ENCODE measurements at places on chromosomes 13 and 19. TPM values are rescaled to one million over a fixed set of nuclear protein-coding genes. Genes with fewer than 3 reads are reported as not detected.
A peak's percentile ranks its signal among the peaks of the same experiment; 100 is the strongest.

DNA sequence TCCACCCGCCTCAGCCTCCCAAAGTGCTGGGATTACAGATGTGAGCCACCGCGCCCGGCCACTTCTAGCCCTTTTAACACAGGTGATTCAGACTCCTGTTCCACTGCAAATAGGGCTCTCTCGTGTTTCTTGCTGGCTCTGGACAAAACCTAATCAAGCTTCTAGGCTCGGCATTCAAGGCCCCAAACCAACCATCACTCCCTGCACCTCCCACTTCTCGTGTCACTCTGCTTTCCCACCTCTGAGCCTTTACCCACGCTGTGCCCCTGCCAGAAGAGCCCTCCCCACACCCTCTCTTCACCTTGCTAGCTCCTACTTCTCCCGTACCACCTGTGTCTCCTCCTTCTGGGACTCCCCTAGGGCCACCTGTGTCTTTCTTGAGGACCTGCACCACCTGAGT is 19.8 kb downstream of the KANK2 start:
- no peak for DNase-seq

DNA sequence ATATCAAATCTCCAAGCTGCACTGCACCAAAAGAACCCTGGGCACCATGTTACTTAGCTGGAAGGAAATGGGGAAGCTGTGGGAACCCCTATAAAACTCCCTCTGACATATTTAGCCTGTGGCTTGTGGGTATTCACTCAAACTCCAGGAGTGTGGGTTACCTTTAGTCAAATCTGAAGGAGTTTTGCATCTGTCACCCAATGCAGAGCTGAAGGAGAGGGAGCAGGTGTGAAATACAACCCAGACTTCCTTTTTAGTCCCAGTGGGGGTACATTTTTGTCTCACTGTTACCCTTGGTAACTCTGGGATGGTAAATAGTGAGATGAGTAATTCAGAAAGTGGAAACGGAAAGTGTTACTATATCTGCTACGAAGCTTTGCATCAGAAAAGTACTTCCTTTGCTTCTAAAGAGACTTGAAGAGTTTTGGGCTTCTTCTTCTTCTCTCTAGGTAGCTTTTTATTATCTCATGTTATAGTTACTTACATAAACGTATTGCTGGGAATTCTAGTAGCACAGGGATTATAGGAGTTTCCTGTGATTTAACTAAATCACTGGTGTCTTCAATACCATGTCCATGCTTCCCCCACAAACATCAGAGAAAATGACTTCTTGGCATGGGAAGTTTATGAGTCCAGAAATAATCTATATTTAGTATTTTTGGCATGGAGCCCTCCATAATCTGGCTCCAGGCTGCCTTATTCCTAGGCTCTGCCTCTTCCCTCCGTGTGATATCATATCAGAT is 105.9 kb downstream of the AKAP11 start:
- no peak for DNase-seq

DNA sequence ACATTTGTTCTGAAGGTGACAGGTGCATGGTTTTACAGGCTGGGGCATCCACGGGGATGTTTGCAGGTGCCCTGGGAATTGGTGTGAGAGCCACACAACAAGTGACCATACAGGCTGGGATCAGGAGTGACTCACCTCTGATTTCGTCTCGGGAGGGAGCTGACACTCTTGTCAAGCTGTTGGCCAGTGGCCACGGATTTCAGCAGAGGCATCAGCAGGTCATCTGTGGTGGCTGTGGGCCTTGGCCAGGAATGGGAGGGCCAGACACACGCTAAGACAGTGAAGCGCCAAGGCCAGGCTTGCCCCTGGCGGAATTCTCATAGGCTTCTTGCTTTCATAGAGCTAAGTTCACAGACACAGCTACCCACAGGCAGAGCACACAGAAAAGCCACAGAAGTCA is 108.6 kb downstream of the HSPH1 start:
- no peak for DNase-seq

Gene DACT3
- 20.0 TPM for total RNA-seq

Gene NANOS2
- total RNA-seq: not detected

- no peak for DNase-seq
Observed at GRCh38 chr19:14835011-14835410, at the start of the genes OR7A5 and OR7C1. Gene OR7A5, minus strand, starts transcription at chr19:14835185. Its CDS starts 6,944 bp downstream, at chr19:14828241. Gene OR7C1, minus strand, starts transcription at chr19:14835185. Its CDS starts 35,049 bp downstream, at chr19:14800136.

GRCh38 chr19:55546822-55547614 is 1.7 kb upstream of the SBK3 start:
- no peak for DNase-seq

Gene SLC10A2
- total RNA-seq: not detected

- no peak for DNase-seq
Observed at GRCh38 chr19:12668932-12669269, 2.3 kb downstream of the WDR83 start.

Gene TEX26
- 0.16 TPM for total RNA-seq

GRCh38 chr19:46101293-46101692 is 23.2 kb downstream of the IGFL3 start:
- no peak for DNase-seq

GRCh38 chr13:20716951-20717350 is 13.5 kb downstream of the IL17D start:
- no peak for DNase-seq

Gene SEMA6B
- total RNA-seq: 5.4 TPM

Gene PRKCG
- 0.32 TPM for total RNA-seq

Gene GNG7
- total RNA-seq: 2.8 TPM

- no peak for DNase-seq
Observed at GRCh38 chr13:48167866-48168265, 65.1 kb upstream of the ITM2B start.

Gene PSG7
- not detected for total RNA-seq

DNA sequence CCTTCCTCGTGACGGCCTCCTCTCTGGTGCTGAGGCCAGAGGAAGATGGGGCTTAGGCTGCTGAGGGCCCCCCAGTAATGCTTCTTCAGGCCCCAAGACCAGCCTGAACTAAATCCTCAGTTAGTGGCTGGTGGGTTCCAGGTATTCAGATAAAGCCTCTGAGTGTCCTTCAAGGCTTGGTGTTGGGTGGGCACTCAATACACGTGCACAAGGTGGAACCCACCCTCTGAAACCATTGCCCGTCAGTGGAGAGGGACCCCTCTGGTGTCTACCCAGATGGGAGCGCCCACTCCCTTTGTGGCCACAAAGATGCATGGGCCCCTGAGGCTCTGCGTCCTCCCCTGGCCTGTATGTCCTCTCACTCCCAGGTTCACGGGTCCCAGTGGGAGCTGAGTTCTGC is 79.0 kb downstream of the IER2 start:
- no peak for DNase-seq

GRCh38 chr19:22623841-22624221 is 10.3 kb upstream of the ZNF492 start:
- no peak for DNase-seq

GRCh38 chr19:31351056-31351854 is 2.0 kb upstream of the TSHZ3 start:
- no peak for DNase-seq

DNA sequence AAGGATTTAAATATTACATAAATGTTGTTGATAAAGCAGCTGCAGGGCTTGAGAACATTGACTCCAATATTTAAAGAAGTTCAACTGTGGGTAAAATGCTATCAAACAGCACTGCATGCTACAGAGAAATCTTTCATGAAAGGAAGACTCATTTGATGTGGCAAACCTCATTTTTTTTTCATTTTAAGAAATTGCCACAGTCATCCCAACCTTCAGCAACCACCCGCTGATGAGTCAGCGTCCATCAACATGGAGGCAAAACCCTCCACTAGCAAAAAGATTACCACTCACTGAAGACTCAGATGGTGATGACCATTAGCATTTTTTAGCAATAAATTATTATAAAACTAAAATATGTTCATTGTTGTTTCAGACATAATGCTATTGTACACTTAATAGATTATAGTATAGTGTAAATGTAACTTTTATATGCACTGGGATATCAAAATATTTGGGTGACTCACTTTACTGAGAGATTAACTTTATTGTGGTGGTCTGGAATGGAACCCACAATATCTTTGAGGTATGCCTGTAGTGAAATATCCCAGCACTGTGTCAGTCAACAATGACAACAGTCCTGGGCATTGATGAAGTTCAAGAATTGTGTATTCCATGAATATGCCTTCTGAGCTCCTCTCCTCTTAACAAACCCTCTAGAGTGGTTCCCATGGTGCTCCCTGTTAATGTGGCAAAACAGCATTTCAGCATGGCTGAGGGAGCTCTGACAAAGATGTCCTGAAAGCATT is 52.4 kb upstream of the SOX21 start:
- no peak for DNase-seq

DNA sequence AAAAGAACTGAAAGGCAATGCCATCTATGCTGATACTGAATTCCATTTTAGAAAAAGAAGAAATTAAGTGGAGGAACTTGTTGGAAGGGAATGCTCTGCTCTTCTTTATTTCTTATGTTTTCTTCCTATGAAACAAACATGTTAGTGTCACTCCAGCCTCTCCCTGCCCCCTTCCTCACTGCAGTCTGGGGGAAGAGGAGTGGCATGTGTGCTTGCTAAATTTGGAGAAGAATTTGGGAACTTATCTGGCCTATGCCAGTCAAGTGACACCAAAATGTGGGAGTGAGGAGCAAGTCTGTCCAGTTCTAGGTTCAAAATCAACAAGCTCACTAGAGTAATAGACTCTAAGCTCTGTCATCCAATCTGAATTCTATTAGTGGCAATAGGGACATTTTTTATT is 214.6 kb downstream of the RBM26 start:
- no peak for DNase-seq

- DNase-seq: no peak
Observed at GRCh38 chr13:79468819-79469218, 12.1 kb upstream of the NDFIP2 start.

Gene HS6ST3
- total RNA-seq: 1.4 TPM

DNA sequence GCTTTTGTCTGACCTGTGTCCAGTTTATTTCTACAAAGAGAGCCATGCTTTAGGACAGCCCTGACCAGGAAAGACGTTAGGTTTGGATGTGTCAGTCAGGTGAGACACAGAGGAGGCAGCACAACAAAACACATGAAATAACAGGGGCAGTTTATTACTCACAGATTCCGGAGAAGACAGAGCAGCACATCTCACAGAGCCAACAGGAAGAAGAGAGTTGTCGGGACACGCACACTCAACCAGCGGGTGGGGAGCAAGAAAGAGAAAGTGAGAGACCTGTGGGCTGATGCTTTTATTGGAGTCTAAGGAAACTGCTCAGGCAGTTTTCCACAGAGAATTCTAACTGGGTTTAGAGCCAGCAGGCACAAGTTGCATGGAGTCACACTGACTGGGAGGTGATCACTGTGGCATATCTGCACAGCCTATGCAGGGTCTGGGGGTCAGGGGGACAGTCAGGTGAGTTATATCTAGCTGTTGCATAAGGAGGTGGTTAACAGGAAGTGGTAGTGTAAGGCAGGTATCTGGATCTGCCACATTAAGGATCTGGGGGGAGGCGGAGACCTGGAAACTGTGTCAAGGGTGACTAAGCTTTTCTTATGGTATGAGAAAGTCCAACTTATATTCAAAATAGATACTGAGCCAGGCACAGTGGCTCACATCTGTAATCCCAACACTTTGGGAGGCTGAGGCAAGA is 24.1 kb upstream of the CEACAM20 start:
- DNase-seq: no peak

GRCh38 chr13:80447747-80448146 is 106.8 kb upstream of the SPRY2 start:
- no peak for DNase-seq

- DNase-seq: no peak
Observed at GRCh38 chr13:100275746-100276145, 186.9 kb downstream of the PCCA start.

DNA sequence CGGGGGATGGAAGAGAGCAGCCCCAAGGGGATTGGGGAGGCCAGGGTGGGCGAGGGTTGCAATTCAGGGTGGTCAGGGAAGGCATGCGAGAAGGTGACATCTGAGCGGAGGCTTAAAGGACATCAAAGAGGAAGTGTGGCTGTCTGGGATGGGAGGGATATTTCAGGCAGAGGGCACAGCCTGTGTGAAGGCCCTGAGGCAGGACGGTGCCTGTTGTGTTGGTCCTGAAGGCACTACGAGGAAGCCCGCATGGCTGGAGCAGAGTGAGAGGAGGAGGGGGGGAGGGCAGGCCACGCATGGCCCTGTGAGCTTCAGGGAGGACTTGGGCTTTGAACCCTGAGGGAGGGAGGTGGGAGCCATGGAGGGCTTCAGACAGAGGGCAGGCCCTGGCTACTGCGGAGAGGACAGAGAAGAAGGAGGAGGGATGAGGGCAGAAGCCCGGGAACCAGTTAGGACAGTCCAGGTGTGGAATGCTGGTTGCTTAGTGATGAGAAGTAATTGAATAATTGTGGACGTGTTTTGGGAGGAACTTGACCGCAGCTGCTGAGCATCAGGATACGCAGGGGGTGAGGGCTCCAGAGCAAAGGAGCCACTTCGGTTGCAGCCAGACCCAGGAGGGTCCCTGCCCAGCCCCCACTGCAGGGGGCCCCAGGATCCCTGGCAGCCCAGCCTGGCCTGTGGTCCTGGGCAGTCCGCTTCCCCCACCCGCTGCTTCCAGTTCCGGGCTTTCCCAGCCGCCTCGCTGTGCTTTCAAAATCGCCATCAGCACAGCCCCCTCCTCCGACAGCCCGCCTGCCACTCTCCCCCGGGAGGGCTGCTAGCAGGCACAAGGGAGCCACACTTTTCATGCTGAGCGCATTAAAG is 6.2 kb downstream of the TLE6 start:
- peak; percentile 35 for DNase-seq

- DNase-seq: no peak
Observed at GRCh38 chr19:35587321-35587720, 1.3 kb downstream of the PMIS2 start.

Gene PSG2
- not detected for total RNA-seq

GRCh38 chr19:1082165-1082927 is 12.8 kb downstream of the POLR2E start:
- DNase-seq: no peak

DNA sequence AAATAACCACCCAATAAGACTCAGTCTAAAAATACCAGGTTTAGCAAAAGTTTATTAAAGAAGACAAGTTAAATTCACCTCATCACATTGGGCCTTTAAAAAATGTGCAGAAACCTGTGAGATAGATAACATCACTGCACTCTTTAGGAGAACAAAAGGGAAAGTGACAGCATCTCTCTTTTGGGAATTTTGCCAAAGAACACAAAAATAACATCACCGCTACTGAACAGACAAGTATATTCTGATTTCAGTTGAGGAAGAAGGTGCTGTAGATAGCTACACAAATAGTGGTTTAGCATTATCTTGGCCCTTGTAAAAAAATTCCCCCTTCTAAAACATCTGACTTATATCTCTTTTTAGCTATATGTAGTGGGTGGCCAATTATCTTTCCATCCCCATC is 244.7 kb downstream of the VWA8 start:
- DNase-seq: no peak

Gene ZNF446
- 6.0 TPM for total RNA-seq

DNA sequence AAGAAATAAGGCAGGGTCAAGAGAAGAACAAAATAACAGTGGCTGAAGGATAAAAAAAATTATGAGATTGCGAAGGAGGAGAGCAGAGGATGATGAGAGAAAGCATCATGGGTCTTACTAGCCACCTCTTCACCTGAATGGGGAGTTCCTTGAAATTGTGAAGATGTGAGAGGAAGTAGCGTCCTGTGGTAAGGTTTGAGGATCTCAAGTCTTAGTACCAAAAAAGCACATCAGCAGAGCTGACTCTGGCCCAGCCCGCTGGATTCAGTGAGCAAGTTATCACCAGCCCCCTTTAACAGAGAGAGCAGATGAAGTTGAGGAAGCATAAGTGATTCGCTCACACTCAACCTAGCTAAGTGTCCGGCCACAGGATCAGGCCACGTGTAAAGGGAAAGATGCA is 61.8 kb downstream of the RXFP2 start:
- no peak for DNase-seq

Gene BEST2
- total RNA-seq: not detected

Gene CCDC169
- 7.0 TPM for total RNA-seq

Gene FUT1
- 1.6 TPM for total RNA-seq

All from urinary bladder (tissue), 4 donors.